ENCODE measurements at places on chromosomes 13 and 19. TPM values are rescaled to one million over a fixed set of nuclear protein-coding genes. Genes with fewer than 3 reads are reported as not detected.

Gene MKNK2
- 96.8 TPM for total RNA-seq

Gene IL4I1
- total RNA-seq = 0.29 TPM

Gene LATS2
- 11.1 TPM for total RNA-seq

DNA sequence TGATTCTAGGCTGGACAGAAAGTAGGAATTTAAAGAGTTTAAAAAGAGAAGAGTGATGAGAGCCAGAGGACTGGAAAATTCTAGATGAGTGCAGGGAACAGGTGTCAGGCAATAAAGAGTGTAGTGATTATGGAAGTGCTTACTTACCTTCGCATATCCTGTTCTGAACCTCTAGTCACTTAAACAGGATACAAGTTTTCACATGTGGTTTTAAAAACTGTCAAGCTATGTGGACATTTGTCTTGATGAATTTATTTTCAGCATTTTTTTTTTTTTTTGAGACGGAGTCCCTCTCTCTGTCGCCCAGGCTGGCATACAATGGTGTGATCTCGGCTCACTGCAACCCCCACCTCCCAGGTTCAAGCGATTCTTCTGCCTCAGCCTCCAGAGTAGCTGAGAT, 34.3 kb upstream of the IL17D start:
- H3K36me3 ChIP-seq = no peaks in the 10 kb centered on the region
- no peak for DNase-seq
- H3K4me1 ChIP-seq = no peaks in the 10 kb centered on the region
- H3K27me3 ChIP-seq = no peaks in the 10 kb centered on the region
- H3K27ac ChIP-seq = no peak overlapping the region

DNA sequence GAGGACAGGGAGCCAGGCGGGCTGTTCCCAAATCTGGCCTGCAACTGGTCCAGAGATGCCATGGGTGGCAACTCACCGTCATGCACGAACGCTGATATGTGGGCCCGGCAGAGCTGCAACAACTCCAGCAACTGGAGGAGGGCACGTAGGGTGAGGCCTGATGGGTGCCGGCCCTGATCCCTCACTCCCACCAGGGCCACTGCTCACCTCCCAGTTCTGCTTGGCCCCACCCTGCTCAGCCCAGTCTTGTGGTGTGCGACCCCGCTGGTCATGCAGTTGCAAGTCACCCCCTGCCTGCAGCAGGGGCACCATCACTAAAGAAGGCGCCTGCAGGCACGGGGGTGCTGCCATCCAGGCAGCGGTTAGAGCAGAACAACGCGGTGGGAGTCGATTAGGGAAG, 16.9 kb downstream of the ARHGAP33 start:
- no peaks in the 10 kb centered on the region for H3K4me1 ChIP-seq
- H3K27me3 ChIP-seq = no peaks in the 10 kb centered on the region
- no peak for DNase-seq
- no peaks in the 10 kb centered on the region for H3K36me3 ChIP-seq
- H3K27ac ChIP-seq = no peak overlapping the region

- H3K36me3 ChIP-seq = peaks cover 19% of the 10 kb centered on the region
- no peak overlapping the region for H3K27ac ChIP-seq
- no peak for DNase-seq
- H3K27me3 ChIP-seq = no peaks in the 10 kb centered on the region
- H3K4me1 ChIP-seq = no peaks in the 10 kb centered on the region
Measured at GRCh38 chr13:113595131-113595530, 10.6 kb downstream of the TFDP1 start.

GRCh38 chr13:78601124-78601873, 2.1 kb downstream of the POU4F1 start:
- peaks cover 43% of the 10 kb centered on the region for H3K27me3 ChIP-seq
- no peak overlapping the region for H3K27ac ChIP-seq
- H3K4me3 ChIP-seq = no peak overlapping the region
- H3K36me3 ChIP-seq = no peaks in the 10 kb centered on the region
- no peak for DNase-seq

- H3K4me1 ChIP-seq = no peaks in the 10 kb centered on the region
- H3K36me3 ChIP-seq = no peaks in the 10 kb centered on the region
- H3K27ac ChIP-seq = no peak overlapping the region
- H3K4me3 ChIP-seq = no peak overlapping the region
- DNase-seq = no peak
Measured at GRCh38 chr19:44924243-44924725, 9.9 kb downstream of the APOC1 start.

GRCh38 chr19:6459262-6460098, at the start of gene SLC25A23:
TSS of gene SLC25A23 (minus strand) at chr19:6459792. CDS start at chr19:6459628, 164 bp downstream.
- no peaks in the 10 kb centered on the region for H3K27me3 ChIP-seq
- DNase-seq = peak; percentile 80
- peaks cover 8% of the 10 kb centered on the region for H3K4me1 ChIP-seq
- H3K4me3 ChIP-seq = peak within 1 kb of the TSS; percentile 68
- peak within 1 kb of the TSS; percentile 8 for H3K27ac ChIP-seq
- peaks cover 17% of the 10 kb centered on the region for H3K36me3 ChIP-seq

- H3K27ac ChIP-seq = no peak overlapping the region
- no peak for DNase-seq
- H3K36me3 ChIP-seq = no peaks in the 10 kb centered on the region
- no peaks in the 10 kb centered on the region for H3K4me1 ChIP-seq
- no peak overlapping the region for H3K4me3 ChIP-seq
Measured at GRCh38 chr19:51743405-51743804, 8.3 kb downstream of the FPR1 start.

DNA sequence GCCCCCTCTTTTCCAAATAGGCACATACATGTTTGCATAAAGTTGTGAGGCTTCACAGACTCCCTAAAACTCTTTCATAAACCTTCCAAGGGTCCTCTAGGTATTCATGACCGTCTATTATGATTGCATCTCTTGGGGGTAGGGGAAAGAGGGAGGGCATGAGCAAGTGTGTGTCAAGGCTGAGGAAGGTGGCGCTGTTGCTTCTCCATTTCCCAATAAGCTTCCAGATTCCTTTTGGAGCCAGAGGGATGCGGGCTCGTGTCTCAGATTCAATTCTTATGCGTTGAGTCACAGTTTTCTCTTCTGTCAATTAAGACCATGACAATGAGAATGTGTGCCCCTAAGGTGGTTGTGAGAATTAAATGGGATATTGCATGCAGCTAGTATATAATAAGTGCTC, 51.0 kb upstream of the CYP2A7 start:
- DNase-seq = peak; percentile 66
- H3K27me3 ChIP-seq = no peaks in the 10 kb centered on the region
- no peaks in the 10 kb centered on the region for H3K4me1 ChIP-seq
- no peaks in the 10 kb centered on the region for H3K36me3 ChIP-seq
- no peak overlapping the region for H3K4me3 ChIP-seq
- no peak overlapping the region for H3K27ac ChIP-seq

- no peak overlapping the region for H3K4me3 ChIP-seq
- no peak for DNase-seq
- peaks cover 3% of the 10 kb centered on the region for H3K36me3 ChIP-seq
- H3K4me1 ChIP-seq = no peaks in the 10 kb centered on the region
Measured at GRCh38 chr19:18310118-18310909, 12.6 kb downstream of the LSM4 start.

DNA sequence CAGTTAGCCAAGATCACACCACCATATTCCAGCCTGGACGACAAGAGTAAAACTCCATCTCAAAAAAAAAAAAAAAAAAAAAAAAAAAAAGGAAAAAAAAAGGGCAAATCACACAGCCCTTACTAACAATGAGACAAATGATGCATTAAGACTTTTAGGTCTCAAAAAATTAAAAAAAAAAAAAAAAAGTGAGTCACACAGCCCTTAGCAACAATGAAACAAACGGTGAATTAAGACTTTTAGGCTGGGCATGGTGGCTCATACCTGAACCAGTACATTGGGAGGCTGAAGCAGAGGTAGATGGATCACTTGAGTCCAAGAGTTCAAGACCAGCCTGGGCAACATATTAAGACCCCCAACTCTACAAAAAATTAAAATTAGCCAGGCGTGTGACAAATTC, 32.4 kb upstream of the EIF3G start:
- no peak overlapping the region for H3K4me3 ChIP-seq
- no peak for DNase-seq
- no peak overlapping the region for H3K27ac ChIP-seq

- no peak overlapping the region for H3K27ac ChIP-seq
- no peaks in the 10 kb centered on the region for H3K4me1 ChIP-seq
- H3K4me3 ChIP-seq = no peak overlapping the region
Measured at GRCh38 chr13:34671137-34671536, 270.9 kb upstream of the NBEA start.

DNA sequence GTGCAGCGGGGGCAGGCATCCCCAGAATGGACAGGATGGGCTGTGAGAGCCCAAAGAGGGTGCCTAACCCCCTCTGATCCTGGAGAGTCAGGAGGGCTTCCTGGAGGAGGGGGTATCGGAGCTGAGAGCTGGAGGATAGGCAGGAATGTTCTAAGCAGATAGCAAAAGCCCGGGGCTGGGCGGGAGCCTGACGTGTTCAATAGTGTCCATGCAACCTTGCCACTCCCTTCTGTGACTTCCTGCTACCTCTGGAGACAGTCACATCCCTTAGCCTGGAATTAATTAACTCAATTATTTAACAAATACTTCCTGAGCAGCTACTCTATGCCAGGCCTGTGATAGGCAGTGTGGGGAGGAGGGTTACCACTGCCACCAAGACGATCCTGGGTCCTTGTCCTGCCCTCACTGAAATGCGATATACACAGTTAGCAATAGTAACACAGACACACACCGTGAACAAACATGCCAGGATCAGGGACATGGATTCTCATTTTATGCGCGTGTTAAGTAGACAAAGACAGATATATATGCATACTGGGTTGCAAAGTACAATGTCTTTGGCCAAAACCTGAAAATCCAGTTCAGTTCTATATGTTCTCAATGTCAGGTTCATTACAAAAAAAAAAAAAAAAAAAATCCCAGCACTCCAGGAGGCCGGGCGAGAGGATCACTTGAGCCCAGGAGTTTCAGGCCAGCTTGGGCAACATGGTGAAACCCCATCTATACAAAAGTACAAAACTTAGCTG, 10.7 kb downstream of the AP2S1 start:
- H3K27me3 ChIP-seq = no peaks in the 10 kb centered on the region
- H3K36me3 ChIP-seq = peaks cover 17% of the 10 kb centered on the region
- H3K4me1 ChIP-seq = no peaks in the 10 kb centered on the region
- H3K4me3 ChIP-seq = no peak overlapping the region
- H3K27ac ChIP-seq = no peak overlapping the region

GRCh38 chr19:56689198-56689597, 17.6 kb upstream of the ZNF835 start:
- H3K27me3 ChIP-seq = no peaks in the 10 kb centered on the region
- no peaks in the 10 kb centered on the region for H3K36me3 ChIP-seq
- H3K4me3 ChIP-seq = no peak overlapping the region
- H3K27ac ChIP-seq = no peak overlapping the region
- H3K4me1 ChIP-seq = no peaks in the 10 kb centered on the region

DNA sequence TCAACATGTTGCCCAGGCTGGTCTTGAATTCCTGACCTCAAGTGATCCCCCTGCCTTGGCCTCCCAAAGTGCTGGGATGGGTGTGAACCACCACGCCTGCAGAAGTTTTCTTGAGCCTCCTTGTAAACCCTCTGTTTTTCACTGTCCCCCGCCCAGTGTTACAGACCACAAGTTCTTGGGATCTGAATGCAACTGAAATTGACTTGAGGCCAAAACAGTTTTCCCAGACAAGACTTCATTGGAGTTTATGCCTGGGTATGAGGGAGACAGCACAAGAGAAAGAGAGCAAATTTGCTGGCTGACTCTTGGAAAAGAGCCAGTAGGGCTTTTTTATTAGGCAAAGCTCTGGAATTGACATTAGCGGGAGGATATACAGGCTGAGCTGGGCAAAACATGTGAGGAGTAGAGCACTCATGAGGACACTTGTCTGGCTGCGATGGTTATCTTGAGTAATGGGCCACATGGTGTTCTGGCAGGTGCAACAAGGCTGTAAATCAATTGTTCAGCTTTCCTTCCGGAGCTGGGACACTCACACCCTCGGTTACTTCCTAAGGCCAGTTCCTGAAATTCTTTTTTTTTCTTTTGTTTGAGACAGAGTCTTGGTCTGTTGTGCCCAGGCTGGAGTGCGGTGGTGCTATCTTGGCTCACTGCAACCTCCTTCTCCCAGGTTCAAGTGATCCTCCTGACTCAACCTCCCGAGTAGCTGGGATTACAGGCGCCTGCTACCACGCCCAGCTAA, 12.7 kb upstream of the HNRNPL start:
- H3K27me3 ChIP-seq = no peaks in the 10 kb centered on the region
- peak; percentile 64 for DNase-seq
- peaks cover 18% of the 10 kb centered on the region for H3K4me1 ChIP-seq
- no peak overlapping the region for H3K27ac ChIP-seq

GRCh38 chr19:51119101-51119500, 5.6 kb upstream of the SIGLEC9 start:
- H3K27me3 ChIP-seq = peaks cover 40% of the 10 kb centered on the region
- no peak overlapping the region for H3K4me3 ChIP-seq
- no peaks in the 10 kb centered on the region for H3K4me1 ChIP-seq
- no peak overlapping the region for H3K27ac ChIP-seq
- DNase-seq = peak; percentile 24
- H3K36me3 ChIP-seq = no peaks in the 10 kb centered on the region

- H3K4me1 ChIP-seq = no peaks in the 10 kb centered on the region
- H3K36me3 ChIP-seq = no peaks in the 10 kb centered on the region
- no peak overlapping the region for H3K4me3 ChIP-seq
- DNase-seq = no peak
- no peak overlapping the region for H3K27ac ChIP-seq
Measured at GRCh38 chr13:87426742-87427141, 244.4 kb upstream of the SLITRK5 start.

DNA sequence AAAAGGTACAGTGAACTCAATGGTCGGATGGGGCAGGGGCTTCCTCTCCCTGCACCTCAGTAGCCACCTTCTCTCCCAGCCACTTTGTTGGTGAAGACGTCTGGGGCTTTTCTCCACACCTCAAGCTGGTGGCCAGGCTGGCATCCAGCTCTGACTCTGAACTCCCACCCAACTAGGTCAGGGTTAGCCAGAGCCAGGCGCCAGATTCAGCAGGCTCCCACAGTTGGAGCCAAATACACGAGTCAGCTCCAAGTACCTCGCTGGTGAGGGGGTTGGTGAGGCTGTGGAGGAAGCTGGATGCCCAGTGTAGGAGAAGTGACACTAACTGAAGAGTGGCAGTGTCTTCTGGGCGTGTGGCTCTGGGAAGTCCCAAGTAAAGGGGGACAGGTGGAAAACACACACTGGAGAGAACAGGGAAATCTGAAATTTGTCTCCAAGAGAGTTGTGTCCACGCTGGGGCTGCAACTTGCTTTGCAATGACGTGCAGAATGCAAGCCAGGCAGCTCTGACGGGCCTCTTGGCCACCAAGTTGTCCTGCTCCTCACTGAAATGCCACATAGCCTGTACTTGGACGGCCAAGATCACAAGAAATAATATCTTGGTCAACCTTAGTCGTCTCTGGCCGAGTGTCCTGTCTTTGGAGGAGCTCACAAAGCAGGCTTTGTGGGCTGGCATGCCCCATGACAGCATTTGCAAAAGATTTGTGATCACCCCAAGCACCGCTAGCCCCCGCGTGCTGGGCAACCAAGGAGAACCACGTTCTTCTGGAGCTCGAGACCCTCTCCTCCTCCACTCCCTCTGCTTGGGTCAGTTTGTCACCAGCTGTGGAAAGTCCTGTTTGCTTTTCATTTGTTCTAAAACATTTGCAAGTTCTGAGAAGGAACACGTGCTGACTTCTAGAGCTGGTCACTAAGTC, 18.1 kb downstream of the SLC7A1 start:
- H3K27ac ChIP-seq = no peak overlapping the region
- H3K36me3 ChIP-seq = no peaks in the 10 kb centered on the region
- H3K27me3 ChIP-seq = no peaks in the 10 kb centered on the region
- H3K4me3 ChIP-seq = no peak overlapping the region

All from PC-3 (cell line).